Fibroblast of skin of scalp (primary cell): ENCODE measurements at places on chromosomes 5 and 9.
A peak's percentile ranks its signal among the peaks of the same experiment; 100 is the strongest.

GRCh38 chr9:137875846-137876245 is 1.7 kb upstream of the CACNA1B start:
- no peak for DNase-seq

- no peak for DNase-seq
Observed at GRCh38 chr9:122371846-122372245, 1.0 kb downstream of the PTGS1 start.

GRCh38 chr5:128506643-128507042 is 31.4 kb downstream of the FBN2 start:
- DNase-seq = no peak

DNA sequence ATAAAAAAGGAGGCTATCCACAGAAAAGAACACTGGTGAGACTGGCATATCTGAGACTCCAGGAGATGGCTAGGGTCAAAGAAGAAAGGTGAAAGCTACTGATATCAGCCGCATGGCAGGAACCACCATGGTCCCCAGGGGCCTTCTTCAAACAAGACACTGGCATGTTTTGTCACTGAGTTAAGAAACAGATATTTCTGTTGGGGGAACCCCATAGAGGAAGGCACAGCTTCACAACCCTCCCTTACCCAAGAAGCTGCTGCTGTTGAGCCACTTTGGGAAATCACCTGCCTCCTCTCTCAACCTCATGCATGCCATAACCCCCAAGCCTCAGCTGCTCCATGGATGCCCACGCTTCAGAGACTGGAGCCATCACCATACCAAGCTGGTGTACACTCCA is 13.3 kb upstream of the BTNL3 start:
- no peak for DNase-seq

GRCh38 chr5:54904425-54904824 is 81.0 kb downstream of the ESM1 start:
- peak; percentile 66 for DNase-seq

GRCh38 chr5:31218978-31219377 is 25.5 kb downstream of the CDH6 start:
- no peak for DNase-seq

DNA sequence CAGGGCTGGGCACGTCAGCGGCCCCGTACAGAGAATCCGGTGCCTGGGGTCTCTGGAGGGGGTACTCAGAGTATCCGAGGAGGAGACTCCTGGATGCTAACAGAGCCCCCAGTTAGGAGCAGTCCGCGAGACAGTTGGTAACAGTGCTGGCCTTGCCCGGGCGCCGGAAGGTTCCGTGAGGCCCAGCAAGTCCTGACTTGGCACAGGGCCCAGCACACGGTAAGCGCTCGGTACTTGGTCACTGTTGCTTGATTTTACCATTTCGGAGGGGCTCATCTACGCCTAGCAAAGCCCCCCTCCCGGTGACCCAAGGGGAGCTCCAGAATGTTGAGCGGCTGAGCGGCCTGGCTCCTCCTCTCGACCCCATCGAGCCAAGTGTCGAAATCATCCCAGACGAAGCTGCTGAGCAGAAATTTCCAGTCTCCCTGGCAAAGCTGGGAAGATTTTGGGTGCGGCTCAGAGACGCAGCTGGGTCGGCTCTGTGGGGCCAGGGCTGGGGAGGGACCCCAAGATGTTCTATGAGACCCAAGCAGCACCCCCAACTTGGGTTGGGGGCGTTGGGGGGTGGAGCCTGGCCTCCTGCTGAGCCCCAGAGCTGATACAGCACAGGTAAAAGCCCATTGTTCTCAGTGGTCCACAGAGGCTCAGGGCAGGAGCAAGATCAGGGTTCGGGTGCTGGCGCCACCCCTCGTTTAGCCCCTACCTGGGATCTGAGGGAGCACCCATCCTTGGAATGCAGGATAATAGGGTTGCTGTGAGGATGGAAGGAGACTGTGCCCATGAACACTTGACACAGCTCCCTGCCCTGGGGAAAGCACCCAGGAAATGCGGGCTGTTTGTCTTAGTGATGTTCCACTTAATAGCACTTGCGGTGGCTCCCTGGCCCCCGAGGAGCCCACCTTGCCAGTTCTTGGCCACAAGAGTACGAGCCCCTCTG is 137.2 kb downstream of the C9orf50 start:
- peak; percentile 95 for DNase-seq
